NCI-H1930 (cell line): ENCODE measurements at places on chromosomes 16 and 17.

DNA sequence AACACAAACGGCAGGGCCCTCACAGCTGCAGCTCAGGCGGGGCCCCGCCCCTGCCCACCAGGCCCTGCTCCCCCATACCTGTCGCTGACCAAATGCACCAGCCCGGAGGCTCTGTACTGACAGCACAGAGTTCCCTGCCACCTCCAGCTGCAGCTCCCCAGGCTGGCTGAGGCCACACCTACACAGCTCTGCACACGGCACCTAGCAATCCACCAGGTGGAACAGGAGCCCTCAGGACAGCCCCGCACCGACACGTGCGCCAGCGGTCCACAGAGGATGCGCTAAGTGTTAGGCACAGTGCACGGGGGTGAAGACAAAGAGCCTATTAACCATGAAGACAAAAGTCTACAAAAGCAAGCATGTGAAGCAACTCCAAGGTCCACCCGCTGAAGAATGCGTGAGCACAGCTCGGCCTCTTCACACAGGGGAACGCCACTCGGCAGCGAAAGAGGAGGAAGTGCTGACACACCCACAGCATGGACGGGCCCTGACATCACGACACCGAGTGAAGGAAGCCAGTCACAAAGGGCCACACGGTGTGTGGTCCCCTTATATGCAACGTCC lies 5.4 kb downstream of the ZCCHC14 start:
- DNase-seq: no peak

- DNase-seq: no peak
These were observed 129.7 kb upstream of the PMFBP1 start for GRCh38 chr16:72301523-72302236.

DNA sequence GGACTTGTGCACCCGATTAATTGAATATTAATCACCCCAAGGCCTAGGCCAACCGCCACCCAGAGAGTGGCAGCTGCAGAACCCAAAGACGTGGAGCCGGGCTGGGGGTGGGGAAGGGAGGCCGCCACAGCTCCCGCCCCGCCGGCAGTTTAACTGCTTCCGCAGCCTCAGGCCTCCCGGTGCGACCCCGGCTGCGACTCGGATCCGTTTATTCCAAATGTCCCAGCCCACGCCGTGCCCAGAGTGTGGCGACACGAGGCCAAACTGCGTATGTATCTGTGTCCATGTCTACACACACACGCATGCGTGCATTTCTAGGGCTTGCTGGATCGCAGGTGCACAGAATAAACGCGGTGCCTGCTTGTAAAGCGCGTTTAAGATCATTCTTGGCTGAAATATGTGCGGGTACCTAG lies 802 bp upstream of the TOB1 start:
- DNase-seq: peak; percentile 80

DNA sequence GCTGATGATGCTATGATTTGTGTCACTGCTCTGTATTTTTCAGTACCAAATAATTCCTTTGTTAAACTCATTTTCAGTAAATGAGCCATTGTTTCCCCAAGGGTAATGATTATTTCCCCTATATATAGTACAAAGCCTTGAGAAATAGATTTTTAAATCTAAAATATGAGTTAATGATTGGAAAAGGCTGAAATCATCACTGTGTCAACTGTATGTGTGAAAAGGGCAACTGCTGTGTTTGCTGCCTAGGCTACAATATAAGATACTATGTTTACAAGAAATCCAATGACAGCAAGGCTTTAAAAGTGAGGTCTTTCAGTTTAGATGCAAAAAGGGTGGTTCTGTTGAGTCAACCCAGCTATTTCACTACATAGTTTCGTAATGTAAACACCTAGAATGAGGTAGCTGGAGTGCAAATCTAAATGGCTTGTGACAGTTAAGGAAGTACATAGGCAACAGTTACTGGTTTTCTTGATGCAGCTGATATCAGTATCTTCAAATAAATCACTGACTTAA lies 15.3 kb downstream of the NLK start:
- DNase-seq: no peak

GRCh38 chr16:24692854-24693253 lies 36.6 kb upstream of the TNRC6A start:
- DNase-seq: no peak

- no peak for DNase-seq
These were observed 89.5 kb downstream of the WSCD1 start for GRCh38 chr17:6159541-6160231.

DNA sequence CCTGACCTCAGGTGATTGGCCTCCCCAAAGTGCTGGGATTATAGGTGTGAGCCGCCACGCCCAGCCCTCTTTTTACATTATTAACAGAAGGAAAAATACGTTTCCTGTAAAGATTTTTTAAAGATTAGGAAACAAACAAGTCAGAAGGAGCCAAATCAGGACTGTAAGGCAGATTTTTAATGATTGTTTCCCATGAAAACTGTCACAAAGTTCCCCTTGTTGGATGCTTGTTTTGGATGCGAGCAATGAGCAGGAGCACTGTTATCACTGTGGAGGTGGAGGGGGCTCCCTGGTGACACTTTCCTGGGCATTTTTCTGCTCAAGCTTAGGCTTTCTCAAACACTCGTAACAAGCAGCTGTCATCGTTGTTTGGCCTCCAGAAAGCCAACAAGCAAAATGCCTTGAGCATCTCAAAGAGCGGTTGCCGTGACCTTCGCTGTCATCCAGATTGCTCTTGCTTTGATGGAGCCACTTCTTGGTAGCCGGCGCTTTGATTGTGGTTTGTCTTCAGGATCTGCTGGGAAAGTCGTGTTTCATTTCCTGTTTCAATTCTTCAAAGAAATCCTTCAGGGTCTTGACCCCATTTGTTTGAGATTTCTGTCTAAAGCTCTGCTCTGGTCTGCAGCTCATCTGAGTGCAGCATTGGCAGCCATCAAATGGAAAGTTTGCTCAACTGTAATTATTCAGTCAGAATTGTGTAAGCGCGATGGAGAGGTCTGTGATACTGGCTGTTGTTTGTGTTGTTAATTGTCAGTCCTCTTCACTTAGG lies 128.7 kb downstream of the RPTOR start:
- DNase-seq: no peak

DNA sequence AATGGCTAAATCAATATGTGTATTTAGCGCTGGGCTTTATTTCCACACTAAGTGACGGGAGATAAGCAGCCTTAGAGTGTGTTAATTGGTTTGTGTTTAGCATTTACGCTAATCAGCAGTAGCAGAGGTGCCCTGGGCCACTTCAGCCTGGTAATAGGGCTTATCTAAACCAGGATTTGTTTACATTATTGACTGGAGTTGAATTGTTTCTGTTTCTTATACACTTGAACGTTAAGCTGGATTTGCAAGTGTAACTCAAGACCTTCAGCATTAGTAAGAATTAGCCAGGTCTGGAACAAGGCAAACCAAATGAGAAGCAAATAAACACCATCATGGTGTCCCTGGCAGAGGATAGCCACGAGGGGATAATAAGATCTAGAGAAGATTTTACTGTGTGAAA lies 313.6 kb downstream of the HS3ST4 start:
- no peak for DNase-seq

- no peak for DNase-seq
These were observed 63.4 kb upstream of the CDH11 start for GRCh38 chr16:65185241-65185778.

DNA sequence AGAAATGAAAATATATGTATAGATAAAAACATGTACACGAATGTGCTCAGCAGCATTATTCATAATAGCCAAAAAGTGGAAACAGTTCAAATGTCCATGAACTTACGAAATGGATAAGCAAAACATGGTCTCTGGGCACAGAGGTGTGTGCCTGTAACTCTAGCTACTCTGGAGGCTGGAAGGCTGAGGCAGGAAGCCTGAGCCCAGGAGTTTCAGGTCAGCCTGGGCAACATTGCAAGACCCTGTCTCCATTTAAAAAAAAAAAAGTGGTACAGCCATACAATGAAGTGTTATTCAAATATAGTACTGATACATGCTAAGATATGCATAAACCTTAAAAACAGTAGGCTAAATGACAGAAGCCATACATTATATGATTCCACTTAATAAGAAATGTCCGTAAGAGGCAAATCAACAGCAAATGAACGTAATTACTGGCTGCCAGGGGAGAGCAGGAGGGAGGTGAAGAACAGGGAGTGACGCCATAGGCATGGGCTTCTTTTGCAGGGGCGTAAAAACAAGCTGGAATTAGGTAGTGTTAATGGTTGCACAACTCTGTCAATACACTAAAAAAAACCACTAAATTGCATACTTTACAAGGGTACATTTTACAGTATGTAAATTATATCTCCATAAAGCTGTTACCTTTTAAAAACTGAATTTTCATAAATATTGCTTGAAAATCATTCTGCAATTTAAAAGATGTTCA lies 87.2 kb upstream of the PLEKHM1 start:
- no peak for DNase-seq

GRCh38 chr17:20158580-20158979 lies 149.4 kb downstream of the SPECC1 start:
- no peak for DNase-seq

- DNase-seq: peak; percentile 19
These were observed 261.8 kb upstream of the PSMD7 start for GRCh38 chr16:74034862-74035261.

DNA sequence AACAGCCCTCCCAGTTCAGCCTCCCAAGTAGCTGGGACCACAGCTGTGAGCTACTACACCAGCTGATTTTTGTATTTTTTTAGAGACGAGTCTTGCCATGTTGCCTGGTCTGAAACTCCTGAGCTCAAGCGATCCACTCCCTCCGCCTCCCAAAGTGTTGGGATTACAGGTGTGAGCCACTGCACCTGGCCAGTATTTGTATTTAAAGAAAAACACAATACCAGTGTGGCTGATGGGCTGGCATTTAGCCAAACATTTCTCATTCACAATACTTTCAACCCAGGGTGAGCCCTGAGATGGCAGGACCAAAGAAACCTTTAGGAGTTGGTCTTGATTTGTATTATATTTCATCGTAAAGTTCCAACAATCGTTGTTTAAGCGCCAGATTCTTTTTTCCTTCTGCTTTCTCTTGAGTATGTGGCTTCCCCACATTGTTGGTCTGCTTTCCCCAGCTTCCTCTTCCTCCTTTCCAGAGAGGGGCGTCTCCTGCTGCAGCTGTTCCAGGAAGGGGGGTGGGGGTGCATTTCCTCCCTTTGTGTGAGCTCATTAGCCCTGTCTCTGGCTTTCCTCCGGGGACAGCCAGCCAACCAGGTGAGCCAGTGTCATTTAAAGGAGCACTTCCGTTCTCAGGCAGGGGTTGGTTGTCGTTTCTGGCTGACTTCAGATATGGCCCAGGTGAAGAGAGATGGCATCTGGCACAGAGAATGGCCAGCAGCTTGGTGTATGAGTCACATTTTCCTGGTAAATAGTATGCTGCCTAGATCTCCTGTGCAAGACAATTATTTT lies 79.9 kb downstream of the GPRC5B start:
- DNase-seq: no peak

DNA sequence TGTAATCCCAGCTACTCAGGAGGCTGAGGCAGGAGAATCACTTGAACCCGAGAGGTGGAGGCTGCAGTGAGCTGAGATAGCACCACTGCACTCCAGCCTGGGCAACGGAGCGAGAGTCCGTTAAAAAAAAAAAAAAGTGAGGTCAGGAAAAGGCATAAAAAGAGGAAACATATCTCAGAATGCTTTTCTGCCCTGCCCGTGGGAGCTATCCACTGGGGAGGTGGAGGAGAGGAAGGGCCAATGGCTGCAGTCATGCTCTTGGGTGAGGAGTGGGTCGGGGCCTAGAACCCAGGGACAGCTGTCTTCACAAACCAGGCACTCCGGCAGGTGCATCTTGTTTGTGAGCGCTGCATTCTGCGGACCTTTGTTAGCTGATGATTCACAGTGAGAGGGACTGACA lies 60.0 kb upstream of the CDC42EP4 start:
- no peak for DNase-seq

GRCh38 chr17:58666858-58667267 lies 25.0 kb downstream of the TEX14 start:
- peak; percentile 68 for DNase-seq

- no peak for DNase-seq
These were observed 9.4 kb upstream of the NPTX1 start for GRCh38 chr17:80485846-80486245.

DNA sequence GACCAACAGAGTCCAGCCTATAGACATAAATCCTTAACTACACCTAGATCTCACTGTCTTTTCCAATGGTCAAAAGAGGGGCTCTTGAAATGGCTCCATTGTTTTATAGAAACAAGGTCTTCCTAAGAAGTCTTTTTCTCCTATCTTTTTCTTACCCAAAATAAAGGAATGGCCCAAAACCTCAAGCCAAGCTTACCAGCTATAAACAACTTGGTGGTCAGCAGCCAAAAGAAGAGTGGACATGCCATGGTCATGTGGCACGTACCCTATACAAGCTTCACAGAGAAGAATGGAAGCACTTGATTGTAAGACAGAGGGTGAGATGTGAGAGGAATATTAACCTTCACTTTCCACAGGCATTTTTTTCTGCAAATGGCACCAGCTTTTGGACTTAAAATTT lies 82.1 kb upstream of the GNAO1 start:
- DNase-seq: no peak

- DNase-seq: peak; percentile 42
These were observed at the start of gene CLDN6 for GRCh38 chr16:3017794-3018506. TSS of gene CLDN6 (minus strand) at chr16:3018183. CDS start at chr16:3016021, 2,162 bp downstream.

DNA sequence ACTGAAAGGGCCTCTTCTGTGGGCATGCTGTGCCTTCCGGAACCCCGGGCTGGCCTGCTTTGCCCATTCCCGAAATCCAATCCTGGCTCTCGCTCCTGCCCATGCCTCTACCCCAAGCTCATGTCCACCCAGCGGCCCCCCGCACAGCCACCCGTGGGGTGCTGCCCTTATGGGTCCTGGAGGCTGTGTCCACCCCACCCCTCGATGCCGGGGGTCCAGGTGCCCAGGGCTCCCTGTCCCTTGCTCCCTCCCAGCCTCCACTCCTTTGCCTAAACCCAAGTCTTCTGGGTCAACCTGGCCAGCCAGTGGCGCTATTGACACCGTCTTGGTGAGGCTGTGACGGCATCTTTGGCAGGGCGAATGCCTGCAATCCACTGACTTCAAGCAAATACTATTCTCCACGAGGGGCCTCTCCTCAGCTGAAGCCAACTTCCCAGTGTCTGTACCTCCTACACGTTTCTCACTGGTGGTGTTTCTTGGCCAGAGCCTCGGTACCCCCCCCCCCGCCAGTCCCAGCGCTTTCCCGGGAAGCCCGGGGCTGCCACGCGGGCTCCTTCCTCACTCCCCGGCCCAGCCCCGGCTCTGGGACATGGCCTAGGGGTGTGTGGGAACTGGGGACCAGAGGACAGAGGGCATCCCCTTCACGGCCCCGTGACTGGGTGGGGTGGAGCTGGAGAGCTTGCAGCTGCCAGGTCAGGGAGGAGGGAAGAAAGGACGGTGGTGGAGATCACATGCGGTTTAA lies 12.2 kb upstream of the DUS1L start:
- DNase-seq: no peak

DNA sequence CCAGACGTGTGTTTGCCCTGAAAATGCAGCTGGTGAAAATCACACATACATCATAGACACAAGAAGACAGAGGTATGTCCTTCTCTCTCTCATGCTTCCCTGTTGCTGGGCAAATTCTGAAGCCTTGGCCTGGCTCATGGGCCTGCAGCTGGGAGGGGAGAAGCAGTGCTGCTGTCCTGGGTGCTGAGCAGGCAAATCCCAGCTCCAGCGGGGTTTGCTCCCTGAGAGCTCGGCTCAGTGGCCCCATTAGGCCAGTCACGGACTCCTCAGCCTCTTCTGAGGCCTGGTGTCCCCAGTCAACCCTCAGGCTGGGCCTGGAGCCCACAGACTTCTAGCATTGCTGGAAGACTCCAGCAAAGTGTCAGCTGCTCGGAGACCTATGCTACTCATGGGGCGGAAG lies 11.7 kb downstream of the RHBDL3 start:
- DNase-seq: no peak
